ENCODE measurements at places on chromosomes 7 and 10.

DNA sequence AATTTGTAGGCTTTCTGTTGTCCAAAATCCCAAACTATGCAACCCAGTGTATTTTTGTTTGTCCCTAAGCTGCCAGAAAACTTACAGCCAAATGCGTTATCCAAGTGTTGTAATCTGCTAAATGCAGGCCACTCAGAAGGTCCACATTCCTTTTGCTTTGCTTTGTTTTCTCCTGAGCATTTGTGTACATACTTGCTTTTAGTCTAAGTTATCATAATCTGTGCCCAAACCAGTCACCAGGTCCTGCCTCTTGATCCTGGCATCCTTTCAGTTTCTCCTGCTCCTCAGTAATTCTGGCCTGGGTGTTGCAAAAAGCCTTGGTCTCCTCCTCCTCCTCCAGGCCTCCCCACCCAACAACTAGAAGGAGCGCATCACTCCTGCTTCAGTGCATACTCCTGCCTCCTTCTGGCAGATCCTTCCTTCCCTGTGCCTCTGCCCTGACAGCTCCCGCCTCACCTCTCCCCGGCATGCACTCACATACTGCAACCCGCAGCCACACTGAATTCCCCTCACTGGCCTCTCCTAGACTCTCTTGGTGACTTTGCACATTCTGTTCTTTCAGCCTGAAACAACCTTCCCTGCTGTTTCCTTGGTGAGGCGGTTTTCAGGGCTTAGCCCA is 2.3 kb downstream of the DENND2A start:
- DNase-seq: no peak

DNA sequence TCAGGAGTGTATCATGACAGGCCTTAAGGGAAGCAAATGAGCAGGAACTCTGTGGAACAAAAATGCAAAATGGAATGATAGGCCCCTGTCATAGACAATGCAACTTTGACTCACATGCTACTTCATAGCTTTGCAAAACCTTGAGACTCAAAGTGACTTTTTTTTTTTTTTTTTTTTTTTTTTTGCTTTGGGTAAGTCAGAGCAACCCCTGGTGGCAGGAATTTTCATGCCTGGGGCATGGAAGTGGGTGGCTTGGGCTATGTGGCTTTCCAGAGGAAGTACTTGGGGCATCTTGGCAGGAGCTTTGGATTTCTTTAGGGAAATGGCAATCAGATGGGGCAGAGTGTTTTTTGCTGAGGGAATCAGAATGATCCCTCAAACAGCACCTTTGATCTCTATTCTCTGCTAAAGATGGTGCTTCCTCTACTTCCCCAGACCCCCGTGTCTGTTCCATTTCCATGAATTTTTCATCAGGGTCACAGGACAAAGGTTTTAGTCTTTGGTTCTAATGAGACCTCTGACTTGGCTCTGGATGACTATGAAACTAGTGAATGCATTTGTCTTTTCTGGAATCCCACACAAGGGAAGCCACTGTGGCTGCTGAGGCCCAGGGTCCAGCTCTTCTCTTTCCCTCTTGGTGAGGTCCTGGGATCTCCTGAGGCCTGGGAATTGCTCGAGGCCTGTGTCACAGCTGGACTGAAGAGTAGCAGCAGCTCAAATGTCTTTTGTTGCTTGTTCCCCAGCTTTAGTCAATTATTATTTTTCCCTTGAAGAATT is 62.8 kb downstream of the TACC2 start:
- DNase-seq: no peak

- DNase-seq: no peak
These were observed 8.5 kb downstream of the H2BK1 start for GRCh38 chr7:151201751-151202150.

DNA sequence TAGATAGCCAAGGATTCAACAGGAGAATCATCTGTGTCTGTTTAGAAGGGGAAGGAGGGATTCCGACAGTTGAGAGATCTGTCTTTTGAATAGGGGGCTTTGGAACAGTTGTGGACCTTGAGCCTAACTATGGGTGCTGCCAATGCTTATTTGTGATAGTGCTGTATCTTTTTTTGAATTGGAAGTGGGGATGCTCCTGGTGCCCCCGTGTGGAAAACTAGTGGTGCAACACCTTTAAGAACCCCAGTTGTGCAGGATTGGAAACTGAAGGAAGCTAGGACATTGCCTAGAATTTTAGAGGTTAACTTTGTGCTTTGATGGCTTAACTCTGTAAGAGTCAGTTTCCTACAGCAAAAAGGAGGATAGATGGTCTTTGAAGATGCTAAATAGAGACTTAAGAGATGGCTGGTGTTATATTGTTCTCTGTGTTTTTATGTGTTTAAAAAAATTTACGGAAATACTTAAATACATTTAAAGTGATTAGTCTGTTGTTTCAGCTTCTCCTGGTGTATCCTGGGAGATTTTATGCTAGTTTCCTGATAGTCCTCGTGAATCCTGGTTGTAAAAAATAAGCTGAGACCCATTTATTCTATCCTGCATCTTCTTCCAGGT is 69.3 kb downstream of the AP3M1 start:
- DNase-seq: no peak

DNA sequence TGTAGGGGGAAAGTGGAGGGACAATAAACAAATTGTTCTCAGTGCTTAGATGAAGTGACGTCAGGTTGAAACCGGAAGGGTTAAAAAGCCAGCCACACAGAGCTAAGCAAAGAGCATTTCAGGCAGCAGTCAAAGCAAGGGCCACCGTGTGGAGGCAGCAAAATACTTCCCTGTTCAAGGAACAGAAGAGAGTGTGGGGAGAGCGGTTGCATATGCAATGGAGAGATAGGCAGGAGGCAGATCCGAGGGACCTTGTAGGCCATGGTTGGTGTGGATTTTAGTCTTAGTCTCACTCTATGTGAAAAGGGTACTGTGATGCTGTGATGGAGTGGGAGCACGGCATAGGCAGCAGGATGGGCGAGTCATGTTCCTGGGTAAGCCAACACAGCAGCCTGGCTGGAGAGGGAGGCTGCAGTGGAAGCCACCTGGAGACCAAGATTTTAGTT is 3.8 kb upstream of the STN1 start:
- DNase-seq: no peak

GRCh38 chr7:825386-825785 is 6.9 kb upstream of the SUN1 start:
- no peak for DNase-seq

DNA sequence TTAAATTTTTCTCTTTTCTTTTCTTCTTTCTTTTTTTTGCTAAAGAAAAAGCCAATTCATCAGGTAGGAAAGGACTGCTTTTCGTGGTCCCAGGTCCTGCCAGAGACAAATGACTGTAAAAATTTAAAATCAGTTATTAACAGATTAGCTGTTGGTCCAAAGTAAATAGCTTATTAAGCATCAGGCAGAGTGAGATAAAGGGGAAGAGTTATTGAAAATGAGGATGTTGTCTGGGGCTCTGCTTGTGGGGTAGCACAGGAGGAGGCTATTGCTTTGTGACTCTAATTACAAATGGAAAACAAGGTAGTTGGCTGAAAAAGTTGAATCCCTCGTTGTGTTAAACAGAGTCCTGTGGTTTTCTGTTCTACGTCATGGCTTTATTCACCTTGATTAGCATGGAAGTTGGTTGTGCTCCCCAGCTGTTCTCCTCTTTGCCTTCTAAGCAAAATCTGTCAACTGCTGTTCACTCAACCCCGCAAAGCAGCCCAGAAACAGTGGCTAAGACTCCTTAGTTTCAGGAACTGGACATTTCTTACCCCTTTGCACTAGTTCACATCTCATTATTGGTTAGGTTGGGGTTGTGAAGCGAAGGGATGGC is 128.9 kb downstream of the SNX10 start:
- no peak for DNase-seq

GRCh38 chr10:56782503-56782902 is 421.4 kb upstream of the ZWINT start:
- no peak for DNase-seq

DNA sequence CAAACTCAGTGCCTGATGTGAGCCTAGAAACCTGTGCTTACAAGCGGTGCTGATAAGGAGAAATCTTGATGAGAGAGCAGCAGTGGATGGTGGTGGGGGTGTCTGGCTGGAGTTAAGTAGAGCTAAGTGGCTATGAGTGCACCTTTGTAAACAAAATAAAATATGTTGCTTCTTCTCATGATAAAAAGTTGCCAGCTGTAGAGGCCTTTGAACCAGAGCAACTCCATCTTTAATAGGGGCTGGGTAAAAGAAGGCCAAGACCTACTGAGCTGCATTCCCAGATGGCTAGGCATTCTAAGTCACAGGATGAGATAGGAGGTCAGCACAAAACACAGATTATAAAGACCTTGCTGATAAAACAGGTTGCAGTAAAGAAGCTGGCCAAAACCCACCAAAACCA is 107.6 kb upstream of the FAM3C start:
- no peak for DNase-seq

DNA sequence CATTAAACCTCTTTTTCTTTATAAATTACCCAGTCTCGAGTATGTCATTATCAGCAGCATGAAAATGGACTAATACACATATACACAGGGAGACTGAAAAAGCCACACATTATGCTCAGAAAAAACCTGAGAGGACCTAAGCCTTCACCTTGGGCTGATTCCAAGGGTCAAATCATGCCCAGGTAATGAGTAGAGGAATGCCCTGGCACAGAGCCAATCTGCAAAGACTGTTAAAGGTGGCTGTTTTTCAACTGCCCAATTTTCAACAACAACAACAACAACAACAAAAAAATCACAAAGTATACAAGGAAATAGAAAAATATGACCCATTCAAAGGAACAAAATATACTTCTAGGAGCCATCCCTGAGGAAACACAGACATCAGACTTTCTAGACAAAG is 220.2 kb upstream of the TBX20 start:
- DNase-seq: no peak

DNA sequence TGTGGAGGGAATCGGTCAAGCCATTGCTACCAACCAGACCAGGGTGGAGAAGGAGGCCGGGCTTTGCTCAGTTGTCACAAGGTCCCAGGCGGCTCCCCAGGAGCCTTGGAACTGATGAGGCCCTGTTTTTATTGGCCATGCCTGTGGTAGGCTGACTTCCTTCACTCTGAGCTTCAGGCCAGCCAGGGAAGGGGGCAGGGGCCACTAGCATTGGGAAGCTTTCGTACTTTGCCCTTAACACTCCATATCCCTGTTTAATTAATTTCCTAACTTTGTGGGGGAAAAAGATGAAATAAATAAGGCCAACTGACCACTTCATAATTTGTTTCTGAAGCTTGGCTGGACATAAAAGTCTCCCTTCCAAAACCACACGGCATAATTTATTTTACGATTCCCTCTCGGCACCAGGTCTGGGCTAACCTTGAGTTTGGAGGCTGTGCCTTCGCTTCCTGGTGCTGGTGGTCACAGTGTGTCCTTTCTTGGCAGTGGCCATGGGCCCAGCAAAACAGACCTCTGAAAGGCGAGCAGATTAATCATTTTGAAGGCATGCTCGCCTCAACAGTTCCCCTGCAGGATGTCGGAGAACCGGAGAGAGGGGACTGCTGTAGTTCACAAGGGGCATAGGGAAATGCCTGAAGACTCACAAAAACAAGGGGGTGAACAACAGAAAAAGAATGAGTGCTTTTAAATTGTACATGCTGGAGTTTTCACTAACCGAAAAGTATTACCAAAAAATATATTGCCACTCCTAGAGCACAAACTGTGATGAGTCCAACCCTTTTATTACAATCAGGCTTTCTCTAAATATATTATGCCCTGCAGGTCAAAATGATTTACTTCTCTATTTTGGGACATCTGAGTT is 966.0 kb downstream of the LRMDA start:
- no peak for DNase-seq

- no peak for DNase-seq
These were observed 653.7 kb upstream of the SEMA3D start for GRCh38 chr7:85840554-85840953.

Measured in stimulated activated CD4-positive, alpha-beta T cell treated with anti-CD3 and anti-CD28 coated beads, Interleukin-1b, Interleukin-23, amount 100 ng/mL, for 1 hour (primary cell).